Activated CD4-positive, alpha-beta memory T cell treated with anti-CD3 and anti-CD28 coated beads for 36 hours (primary cell): ENCODE measurements at places on chromosomes 5 and 9.

GRCh38 chr5:82205005-82205404 is 73.1 kb downstream of the RPS23 start:
- no peak for DNase-seq

- no peak for DNase-seq
Measured at GRCh38 chr5:41232797-41233196, 19.5 kb upstream of the C6 start.

GRCh38 chr5:33994845-33995244 is 10.4 kb upstream of the SLC45A2 start:
- peak; percentile 30 for DNase-seq

DNA sequence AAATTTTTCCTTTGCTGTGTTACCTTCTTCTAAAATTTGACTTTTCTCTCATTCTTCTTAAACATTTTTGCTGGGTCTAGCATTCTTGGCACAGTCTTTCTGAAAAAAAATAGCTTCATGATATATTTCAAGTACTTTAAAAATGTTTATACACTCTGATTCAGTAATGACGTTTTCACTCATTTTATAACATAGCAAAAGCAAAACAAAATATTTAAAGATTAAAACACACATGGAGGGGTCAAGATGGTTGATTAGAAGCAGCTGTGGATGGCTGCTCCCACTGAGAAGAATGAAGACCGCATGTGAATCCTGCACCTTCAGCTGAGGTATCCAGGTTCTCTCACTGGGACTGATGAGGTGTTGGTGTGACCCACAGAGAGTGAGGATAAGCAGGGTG is 188.2 kb downstream of the SGCD start:
- no peak for DNase-seq

DNA sequence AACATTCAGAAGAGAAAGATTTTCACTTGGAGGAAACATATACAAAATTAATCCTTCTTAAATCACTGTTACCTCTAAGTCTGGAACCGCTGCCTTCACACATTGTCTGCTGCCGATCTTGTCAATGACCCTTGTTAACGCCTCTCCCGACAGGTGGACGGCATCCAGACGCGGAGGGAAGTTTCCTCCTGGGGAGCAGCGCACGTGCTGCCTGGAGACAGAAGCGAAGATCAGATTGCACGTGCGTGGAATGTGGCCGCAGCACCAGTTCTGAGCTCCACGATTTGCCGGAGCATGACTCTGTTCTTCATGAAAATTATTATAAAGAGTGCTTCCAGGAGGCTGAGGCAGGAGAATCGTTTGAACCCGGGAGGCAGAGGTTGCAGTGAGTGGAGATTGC is 183.6 kb upstream of the IRX4 start:
- DNase-seq = no peak

DNA sequence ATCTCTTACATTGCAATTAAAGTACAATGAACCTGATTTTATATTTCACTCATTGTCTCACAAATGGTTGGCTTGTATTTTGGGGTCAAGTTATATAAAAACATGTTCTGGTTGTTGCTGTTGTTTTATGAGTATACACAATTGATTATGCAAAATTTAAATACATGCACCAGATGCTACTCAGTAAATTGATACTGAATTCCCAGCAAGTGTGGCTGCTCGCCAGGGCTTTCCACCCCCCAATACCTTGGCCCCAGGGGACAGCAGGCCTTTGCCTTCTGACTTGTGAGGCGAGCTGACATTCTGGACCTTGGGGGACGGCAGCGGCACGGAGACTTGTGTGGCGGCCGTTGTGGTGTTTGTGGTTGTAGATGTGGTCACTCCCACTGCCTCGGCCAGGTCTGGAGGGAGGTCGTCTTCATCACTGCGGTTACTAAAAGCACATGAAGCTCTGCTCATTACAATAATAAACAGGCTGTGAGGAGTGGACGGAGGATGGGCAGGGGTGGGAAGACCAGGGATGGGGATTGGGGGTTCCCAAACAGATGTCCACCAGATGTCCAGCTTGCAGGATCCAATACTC is 27.0 kb upstream of the FRRS1L start:
- no peak for DNase-seq

DNA sequence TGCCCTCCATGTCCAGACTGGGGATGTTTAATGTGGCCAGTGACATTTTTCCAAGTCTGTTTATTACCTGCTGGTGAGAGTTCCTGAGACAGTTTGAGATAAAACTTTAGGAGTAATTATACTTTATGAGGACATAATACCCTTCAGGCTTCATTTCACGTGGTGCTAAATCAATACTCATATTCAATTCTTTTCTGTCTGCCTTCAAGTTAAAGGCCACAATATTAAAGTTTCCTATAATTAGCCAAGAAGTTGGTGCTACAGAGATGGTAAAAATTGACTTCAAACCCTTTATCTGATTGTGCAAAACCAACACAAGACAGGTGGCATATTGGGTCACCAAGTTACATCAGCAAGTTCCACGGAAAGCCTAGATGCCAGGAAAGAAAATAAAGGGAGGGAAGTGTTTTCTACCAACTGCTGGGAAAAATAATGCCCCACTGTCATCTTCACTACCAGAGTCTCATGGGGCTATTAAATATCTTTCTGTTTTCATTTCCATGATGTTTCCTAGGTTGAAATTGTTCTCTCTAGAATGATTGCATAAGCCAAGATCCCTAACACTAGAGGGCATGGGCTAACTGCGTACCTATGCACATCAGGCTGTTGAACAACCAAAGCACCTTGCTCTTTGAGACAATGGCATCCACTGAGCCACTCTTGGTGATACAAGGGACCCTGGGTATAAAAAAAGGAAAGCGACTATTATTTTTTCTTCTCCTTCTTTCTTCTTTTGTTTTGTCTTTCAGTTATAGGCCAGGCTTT is 68.7 kb downstream of the INSYN2B start:
- DNase-seq = no peak

DNA sequence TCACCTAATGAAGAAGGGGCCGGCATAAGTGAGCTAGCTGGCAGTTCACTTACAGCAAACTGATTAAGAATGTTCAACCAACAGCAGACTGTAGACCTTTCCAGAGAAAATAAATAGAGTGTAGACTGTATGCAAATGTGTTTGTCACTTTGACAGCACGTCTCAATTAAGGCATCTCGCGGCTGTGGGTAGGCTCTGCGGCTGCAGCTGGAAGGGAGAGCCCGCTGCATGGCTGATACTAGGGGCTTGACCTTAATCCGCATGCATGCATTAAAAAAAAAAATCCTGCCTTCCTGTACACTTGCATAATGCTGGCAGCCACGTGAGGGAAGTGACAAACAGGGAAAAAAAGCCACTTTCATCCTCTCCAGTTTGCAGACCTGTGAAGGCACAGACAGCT is 82.3 kb downstream of the CRB2 start:
- no peak for DNase-seq

DNA sequence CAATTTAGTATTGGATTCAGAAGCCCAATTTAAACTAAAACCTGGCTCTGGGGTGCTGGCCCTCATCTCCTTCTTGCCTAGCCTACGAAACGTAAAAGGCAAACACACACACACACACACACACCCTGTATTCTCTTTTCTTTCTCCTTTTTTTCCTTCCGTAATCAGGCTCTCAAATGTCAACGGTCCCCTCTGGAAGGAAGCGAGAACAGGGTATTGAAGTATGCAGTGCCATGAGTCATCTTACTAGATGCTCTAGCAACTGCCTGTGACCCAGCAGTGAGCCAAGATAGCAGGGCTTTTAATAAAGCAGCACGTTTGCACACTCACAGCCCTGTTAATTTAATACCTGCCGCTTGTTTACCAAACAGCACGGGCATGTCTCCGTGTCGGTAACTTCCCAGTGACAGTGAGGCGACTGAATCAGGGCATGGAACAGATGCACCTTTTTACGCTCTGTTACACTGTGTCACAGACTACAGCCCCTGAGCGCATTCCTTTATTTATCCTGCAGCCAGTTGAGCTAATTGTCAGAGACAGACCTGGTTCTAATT is 243.8 kb downstream of the BNC2 start:
- DNase-seq = no peak

DNA sequence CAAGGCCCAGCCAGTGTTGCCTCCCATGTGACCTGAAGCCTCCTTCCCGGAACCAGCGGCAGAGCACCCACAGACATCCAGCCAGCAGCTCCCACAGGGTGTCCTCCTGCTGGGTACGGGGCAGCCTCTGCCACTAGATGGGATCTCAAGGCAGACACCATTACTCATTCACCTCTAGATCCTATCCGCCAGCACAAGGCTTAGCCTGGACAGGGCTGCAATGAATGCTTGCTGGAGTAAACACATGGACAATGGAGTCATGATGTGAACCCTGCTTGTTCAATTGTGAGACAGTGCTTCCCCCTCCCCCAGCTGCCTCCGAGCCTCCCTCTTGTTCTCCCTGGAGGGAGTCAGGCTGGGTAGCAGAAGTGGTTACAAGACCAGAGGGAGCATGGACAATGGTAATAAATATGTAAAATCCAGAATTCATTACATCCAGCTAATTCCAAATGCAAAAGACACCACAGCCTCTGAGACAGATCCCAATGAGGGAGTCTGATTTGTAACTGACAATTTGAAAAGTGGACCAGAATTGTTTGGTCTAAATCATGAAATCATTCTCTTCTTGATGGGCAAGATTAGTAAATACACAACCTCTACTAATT is 132.0 kb downstream of the CRB2 start:
- no peak for DNase-seq

GRCh38 chr5:180116077-180116999 is 44.8 kb upstream of the RNF130 start:
- no peak for DNase-seq

DNA sequence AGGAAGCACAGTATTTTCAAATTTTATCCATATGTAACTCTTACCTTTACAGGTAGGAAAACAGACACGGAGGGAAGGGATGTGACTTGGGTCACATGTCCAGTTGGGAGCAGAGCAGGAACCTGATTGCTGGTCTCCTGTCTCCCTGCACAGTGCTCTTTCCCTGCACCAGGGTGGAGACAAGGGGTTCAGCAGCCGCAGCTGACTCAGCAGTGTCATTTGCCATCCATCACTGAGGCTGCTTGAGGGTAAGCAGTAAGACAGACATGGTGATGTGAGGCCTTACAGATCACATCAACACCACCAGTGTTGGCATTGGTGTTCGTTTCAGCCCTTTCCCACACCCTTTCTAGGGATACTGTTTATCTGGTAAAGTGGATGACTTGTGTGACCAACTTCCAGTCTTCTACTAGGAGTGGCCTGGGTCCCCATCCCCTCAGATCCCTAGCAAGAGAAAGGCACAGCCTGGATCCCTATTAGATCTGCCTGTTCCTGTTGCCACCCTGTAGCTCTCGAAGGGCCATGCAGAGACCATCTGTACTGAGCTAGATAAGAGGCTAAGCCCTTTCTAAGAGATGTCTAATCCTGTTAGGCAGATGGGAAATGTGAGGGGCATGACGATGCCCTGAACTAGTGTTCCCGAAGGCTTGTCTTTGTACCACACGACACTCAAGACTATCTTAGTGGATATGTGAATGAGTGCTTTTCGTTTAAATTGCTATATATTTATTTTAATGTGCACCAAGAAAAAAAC is 29.1 kb downstream of the FRMPD1 start:
- DNase-seq = no peak

DNA sequence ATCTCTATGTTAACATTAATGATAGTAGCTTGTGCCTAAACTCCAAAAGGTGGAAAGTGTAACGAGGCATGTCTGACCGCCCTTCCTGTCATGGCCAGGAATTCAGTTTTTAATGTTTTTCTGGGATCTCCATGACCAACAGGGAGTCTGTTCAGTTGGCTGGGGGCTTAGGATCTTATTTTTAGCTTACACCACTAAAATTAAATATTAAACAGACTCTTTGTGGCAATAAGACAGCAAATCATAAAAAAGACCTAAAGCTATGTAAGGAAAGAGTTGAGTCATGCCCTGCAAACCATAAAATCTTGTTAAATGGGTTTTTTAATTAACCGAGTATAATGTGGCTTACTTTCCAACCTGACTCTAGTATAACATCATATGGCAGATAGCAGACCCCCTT is 247.8 kb downstream of the DIRAS2 start:
- DNase-seq = no peak

GRCh38 chr5:151601391-151601790 is 10.3 kb upstream of the FAT2 start:
- no peak for DNase-seq

DNA sequence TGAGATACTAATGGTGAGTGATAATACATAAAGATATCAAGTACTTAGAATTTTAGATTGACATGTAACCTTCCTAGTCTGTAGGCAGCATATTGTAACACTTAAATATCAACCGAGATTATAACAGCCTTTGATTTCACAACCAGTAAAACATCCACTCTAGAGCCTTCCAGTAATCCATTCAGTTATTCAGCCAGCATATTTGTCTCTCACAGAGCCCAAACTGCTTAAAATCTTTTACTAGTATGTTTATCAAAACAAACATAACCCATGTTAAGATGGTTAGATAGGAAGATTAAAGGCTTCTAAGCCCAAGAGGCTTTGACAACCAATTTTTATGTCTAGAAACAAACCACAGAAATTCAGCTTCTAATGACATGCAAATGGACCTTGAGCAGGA is 177.9 kb upstream of the FST start:
- no peak for DNase-seq
